ENCODE measurements at places on chromosomes 7 and 10.

GRCh38 chr10:2619472-2619871, 447.9 kb upstream of the PFKP start:
- no peak for DNase-seq

- DNase-seq: peak; percentile 43
Observed at GRCh38 chr10:104300736-104301292, 31.8 kb downstream of the GSTO2 start.

- no peak for DNase-seq
Observed at GRCh38 chr10:71304914-71305313, 14.1 kb upstream of the SLC29A3 start.

DNA sequence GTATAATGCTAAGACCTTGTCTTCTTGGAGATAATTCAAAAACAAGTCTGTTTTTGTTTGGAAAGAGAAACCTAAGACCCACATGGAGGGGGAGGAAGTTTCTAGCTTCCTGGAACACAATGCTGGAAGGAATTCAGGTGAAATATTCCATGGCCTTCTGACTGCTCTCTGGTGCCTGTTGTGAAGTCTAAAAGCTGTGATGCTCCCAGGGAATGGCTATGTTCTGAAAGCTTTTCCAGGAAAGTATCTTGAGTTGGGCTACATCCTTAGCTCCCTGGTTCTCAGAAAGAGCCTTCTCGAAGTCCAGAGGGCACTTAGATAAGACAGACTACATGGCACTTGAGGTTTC, 12.5 kb upstream of the PFKP start:
- no peak for DNase-seq

DNA sequence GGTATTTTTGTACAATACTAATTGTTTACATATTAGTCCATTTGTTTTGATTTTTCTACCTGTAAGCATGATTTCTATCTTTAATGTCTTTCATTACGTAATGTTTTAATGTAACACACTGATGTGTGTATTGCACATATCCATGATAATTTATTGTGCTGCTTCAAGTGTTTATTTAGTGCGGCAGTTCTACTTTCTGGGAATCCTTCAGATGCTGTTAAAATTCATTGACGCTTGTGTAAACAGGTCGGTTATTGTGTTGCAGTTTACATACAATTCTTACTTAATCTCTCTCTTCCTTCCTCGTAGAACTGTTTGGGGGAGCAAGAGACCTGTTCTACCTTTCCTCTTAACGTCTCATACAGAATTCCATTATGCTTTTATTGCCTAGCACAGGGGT, 6.9 kb downstream of the TMEM60 start:
- DNase-seq: no peak

- no peak for DNase-seq
Observed at GRCh38 chr7:29160080-29160479, 13.7 kb upstream of the CPVL start.

GRCh38 chr7:128069373-128070364, 38.4 kb upstream of the LRRC4 start:
- no peak for DNase-seq

DNA sequence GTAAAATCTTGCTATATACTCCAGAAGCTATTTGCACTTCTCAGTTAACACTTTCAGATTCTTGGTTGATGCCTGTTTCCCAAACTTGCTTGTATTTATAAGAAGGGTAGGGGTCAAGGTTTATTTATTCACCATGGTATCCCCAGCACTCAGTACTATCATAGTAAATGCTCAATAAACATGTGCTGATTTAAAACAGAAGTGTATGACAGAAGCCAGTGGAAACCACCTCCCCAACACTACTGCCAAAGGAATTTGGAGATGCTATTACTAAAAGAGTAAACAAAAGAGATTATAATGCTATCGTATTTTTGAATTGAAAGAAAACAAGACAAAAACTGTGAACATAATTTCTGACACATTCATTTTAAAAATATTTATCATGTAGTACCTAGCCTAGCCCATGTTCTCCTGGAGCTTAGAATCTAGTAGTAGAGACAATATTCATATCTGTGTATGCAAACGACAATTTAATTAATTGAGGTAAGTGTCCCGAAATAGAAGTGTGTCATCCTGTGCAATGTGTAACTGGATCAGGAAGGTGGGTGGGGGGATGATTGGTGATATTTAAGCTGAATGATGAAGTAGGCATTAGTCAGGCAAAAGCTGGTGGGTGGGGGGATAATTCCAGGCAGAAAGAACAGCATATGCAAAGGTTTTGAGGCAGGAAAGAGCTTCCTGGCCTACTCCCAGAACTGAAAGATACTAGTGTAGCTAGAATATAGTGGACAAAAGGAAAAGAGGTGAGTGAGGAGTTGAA, 77.5 kb downstream of the HGF start:
- DNase-seq: no peak

- DNase-seq: no peak
Observed at GRCh38 chr7:130909161-130909836, 175.3 kb upstream of the KLF14 start.

DNA sequence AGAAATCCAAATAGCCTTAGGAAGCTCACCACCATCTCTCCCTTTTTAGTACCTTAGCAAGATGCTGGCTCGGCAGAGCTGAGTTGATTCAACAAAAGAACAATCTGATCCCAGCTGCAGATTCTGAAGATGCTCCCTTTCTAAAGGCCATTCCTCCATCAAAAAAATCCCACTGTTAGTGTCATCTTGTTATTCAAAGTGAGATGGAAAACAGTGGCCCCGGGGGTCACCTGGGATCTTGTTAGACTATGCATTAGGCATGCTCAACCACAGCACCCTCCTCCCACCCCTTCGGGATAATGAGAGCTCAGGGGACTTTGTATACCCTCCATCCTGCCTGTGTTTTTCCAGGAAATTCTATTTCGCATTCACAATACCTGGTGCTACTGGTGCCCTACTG, 2.4 kb downstream of the NCAPG2 start:
- DNase-seq: no peak

DNA sequence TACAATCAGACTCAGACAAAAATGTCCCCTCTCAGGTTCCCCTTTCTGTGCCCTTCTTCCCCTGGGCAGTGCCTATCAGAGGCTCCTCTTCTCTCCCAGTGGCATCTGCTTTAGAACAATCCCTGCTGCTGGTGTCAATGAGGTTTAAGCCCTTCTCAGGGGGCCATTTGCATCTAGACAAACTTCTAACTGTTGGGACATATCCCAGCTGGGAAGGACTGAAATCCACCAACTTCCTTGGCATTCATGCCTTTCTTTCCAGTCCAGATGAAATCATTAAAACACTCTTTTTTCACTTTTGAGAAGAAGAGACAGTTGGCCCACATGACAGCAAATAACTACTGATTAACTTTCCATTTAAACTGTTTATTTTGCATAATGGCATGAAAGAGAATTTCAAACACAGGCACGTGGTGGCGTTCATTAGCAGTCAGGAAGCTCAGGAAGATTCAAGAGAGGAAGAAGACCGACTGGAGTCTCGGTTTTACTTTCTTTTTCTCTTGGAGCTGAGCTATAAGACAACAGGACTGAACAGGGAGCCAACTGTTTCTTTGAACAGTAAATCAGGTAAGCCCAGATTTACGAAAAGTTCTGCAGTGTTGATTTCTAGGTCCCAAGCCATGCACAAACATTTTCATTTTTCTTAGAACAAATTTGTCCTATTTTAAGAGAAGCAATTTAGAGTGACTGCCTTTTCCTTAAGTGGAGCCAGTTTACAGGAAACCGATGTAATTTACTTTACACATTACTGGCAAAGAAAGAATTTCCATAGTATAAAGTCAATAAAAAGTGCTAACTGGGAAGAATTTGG, at the start of gene GIMAP2:
TSS of gene GIMAP2 (plus strand) at position 488 of the 811 bp plus-strand sequence. CDS start 1,354 bp downstream, outside the sequence.
- DNase-seq: peak; percentile 40

DNA sequence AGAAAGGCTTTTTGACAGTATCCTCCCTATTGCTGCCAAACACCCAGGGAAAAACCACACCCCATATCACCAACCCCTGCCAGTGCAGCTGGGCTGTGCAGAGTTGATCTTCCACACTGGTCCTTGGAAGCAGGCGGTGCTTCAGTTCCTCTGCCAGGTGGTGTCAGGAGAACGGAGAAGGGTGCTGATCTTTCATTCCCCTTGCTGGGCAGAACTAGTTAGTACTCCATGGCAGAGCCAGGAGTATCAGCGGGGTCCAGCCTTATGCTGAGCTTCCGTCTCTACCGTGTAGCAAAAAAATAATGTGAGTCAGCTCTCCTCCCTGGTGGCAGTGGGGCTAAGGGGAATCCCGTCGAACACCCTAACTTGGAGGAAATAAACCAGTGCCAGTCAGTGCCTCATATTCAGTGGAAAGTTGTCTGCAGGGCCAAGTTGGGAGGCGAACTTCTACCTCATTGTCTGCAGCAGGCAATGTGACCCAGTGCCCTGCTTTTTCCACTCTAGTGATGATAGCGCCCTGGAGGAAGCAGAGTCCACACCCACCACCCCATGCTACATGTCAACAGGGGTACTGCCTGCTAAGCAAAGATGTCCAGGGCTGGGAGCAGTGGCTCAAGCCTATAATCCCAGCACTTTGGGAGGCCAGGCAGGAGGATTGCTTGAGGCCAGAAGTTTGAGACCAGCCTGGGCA, 175.4 kb downstream of the AUTS2 start:
- DNase-seq: no peak

GRCh38 chr10:83076443-83076842, 1062.9 kb upstream of the GHITM start:
- DNase-seq: no peak

DNA sequence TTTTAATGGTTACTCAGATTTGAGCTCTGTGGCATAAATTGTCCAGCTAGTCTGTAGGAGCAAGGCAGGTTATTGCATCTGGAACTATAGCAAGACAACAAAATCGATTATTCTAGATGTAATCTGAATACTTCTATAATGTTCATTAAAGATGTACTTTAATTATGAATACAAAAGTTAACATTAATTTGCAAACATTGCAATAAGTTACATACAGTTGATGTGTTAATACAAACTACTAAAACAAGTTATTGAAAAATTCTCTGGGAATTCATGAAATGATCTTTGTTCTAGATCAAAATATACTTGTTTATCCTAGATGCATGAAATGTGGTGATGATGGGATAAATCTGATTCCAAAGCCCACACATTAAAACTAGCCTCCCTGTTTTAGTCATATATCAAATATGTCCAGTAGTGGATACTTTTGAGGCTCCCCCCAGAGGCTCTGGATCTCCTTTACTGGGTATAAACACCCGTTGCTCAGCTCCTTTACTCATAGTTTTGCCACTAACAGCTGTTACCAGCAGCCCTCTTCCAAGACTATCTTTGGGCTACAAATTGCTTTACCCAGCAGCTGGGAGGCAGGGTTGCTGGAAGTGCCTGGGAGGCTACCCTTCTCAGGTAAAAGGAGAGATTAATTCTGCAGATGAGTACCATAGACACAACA, 78.1 kb downstream of the ARL4A start:
- no peak for DNase-seq

GRCh38 chr10:130573446-130573845, 437.3 kb downstream of the GLRX3 start:
- no peak for DNase-seq

- no peak for DNase-seq
Observed at GRCh38 chr10:4691301-4691700, 134.7 kb upstream of the AKR1E2 start.

DNA sequence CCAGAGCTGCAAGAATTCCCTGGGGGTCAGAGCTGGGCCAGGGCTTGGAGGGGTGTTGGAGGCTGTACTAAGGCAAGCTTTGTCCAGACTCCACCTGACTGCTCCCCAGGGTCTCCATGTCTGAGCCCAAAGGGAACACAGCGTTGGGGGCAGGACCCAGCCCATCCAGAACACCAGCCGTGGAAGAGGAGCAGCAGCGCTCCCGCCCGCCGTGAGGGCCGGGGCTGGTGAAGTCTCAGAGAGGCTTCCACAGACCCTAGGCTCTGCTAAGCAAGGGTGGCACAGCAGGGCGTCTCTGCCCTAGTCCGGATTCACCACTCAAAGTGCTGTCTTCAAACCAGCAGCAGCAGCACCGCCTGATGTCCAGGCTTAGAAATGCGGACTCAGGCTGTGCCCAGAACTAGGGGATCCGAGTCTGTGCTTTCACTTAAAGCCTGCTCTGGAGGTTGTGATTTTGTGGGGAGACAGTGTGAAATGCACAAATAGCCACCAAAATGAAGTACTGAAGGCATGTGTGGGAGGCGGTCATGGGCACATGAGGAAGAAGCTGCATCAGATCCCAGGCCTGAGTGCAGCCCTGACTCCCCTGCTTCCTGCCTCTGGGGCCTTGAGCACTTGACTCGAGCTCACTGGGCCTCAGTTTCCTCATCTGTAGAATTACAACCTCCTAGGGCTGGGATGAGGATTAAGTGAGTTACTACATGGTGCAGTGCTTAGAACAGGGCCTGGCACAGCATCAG, 16.6 kb upstream of the AQP1 start:
- DNase-seq: no peak

DNA sequence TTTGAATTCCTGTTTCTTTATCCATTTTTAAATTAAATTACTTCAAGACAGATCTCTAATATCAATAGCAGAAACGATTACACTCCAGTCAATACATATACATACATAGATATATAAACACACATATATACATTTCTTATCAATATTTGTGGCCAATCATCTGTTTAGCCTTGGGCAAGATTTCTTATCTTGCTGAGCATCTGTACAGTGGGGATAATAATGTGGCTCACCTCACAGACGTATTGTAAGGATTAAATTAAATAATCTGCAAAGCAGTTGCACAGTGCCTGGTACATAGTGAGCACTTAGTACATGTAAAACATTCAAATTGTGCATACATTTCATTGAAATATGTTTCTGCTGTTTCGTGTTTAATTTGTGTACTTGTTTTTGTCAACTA, 17.5 kb upstream of the CACNB2 start:
- no peak for DNase-seq

DNA sequence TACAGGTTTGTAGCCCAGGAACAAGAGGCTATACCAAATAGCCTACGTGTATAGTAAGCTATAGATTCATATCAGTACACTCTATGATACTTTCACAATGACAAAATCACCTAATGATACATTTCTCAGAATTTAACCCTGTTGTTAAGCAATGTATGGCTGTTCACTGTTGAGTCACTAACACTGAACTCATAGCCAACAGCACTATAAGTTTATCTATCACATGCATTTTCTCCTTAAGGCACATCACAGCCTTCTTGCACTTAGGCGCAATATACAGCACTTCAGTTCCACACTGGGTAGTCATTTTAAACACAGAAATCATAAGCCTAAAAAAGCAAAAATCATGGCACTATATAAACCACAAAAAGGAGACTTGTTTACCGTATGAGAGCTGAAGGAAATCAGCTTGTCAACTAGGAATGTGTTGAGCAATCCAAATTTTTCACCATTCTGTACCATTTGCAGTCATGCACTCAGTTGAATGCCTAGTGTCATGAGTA, 45.6 kb downstream of the ZNF438 start:
- DNase-seq: no peak
